Stimulated activated CD8-positive, alpha-beta memory T cell treated with anti-CD3 and anti-CD28 coated beads, Interleukin-15, amount 100 ng/mL, for 1 hour (primary cell): ENCODE measurements at places on chromosomes 13 and 19.

DNA sequence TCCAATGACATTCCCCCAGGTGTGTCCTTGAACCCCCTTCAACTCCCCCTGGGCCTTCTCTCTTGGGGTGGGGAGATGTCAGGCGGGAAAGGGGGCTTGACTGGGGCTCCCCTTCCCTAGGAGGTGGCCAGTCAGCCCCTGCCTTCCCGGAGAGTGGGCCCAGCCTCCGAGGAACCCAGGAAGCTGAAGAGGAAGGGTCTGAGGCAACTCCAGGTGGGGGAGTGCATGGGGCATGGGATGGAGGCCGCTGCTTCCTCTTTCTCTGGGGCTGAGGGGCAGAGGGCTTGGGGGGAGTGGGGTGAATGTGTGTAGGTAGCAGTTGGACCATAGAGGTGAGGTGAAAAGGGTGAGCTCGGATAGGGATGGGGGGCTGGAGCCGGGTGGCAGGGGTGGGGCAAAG, 2.7 kb upstream of the INAFM1 start:
- DNase-seq = no peak

- peak; percentile 12 for DNase-seq
Measured at GRCh38 chr13:33678906-33679657, 138.9 kb upstream of the RFC3 start.

- no peak for DNase-seq
Measured at GRCh38 chr13:93397619-93398018, 171.0 kb downstream of the GPC6 start.

DNA sequence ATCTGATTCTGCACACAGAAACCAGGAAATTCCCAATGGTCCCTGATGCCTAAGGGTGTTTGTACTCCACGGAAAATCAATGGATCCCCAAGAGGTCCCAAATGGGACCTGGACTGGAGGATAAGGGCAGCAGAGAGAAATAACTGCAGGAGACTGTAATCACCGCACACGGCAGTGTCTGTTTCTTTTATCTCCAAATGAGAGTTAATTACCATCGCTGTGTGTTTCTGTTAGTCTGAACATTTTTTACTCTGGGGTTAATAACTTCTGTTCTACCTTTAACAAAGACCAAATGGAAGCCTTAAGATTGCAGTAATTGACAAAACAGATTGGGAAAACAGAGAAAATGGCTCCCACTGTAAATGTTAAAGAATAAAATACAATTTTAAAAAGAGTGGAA, 320.9 kb downstream of the DCLK1 start:
- no peak for DNase-seq

DNA sequence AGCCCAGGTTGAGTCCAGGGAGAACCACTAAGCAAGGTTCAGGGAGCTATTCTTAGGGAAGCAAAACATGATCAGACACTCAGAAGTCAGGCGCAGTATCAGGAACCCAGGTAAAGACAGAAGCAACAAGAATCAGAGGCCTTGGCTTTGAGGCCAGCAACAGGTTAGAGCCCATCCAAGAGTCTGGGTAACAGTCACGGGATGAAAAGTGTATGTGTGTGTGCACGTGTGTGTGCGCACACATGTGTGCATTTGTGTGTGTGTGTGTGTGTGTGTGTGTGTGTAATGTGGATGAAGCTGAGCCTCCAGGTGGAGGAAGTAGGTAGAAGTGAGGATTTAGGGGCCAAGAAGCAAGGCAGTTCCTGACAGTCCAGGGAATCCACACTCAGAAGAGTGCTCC, 63.1 kb downstream of the CCNA1 start:
- DNase-seq = no peak

DNA sequence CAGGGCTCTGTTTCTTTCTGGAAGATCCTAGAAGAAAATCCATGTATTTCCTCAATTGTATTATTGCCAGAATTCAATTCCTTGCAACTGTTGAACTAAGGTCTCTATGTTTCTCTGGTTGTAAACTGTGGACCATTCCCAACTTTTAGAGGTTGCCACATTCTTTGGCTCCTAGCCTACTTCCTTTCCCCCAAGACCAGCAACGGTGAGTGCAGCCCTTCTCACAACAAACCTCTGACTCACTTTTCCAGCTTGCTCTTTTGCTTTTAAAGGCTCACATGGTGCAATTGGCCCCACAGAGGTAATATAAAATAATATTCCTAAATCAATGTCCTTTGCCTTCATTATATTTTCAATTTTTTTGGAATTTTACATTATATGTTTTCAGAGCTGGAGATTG, 371.3 kb downstream of the SLITRK5 start:
- DNase-seq = no peak

GRCh38 chr19:2845107-2845506, 3.8 kb downstream of the ZNF555 start:
- no peak for DNase-seq

- no peak for DNase-seq
Measured at GRCh38 chr13:42865768-42866102, 84.4 kb downstream of the FAM216B start.

- DNase-seq = no peak
Measured at GRCh38 chr19:23698711-23699520, 11.9 kb upstream of the ZNF675 start.

GRCh38 chr19:56765137-56765536, 75.4 kb downstream of the PEG3 start:
- no peak for DNase-seq

- DNase-seq = no peak
Measured at GRCh38 chr19:19446655-19447437, 41.4 kb downstream of the GATAD2A start.

- no peak for DNase-seq
Measured at GRCh38 chr13:88115976-88116375, 444.8 kb downstream of the SLITRK5 start.

DNA sequence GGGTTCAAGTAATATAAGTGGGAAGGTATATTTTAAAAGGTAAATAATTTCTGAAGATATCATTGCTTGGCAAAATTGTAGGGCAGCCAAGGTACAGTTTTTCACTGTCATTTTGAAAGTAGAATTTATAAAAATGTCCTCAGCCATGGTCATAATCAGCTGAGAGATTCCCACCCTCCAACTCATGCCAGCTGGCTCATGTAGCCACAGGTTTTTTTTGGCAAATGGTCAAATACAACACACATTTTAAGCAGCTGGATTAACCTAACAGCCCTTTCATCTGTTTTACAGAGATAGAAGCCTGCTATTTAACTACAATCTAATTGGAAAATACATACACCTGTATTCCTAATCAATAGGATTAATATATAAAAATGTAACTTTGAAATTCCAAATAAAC, 619.2 kb upstream of the SGCG start:
- no peak for DNase-seq

GRCh38 chr19:53275480-53275879, 8.0 kb upstream of the VN1R4 start:
- DNase-seq = no peak

DNA sequence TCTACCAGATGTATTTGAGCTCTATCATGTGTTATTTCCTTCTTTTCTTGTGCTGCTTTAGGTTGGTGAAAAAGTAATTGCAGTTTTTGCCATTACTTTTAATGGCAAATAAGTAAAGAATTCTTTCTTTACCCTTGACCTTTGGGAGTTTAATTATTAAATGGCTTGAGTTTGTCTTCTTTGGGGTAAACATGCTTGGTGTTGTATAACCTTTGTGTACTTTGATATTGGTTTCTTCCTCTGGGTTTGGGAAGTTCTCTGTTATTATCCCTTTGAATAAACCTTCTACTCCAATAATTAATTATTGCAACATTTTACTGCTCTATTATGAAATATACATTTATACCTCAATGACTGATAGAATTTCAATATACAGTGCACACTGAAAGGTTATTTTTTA, 709.4 kb downstream of the PCDH17 start:
- DNase-seq = no peak

DNA sequence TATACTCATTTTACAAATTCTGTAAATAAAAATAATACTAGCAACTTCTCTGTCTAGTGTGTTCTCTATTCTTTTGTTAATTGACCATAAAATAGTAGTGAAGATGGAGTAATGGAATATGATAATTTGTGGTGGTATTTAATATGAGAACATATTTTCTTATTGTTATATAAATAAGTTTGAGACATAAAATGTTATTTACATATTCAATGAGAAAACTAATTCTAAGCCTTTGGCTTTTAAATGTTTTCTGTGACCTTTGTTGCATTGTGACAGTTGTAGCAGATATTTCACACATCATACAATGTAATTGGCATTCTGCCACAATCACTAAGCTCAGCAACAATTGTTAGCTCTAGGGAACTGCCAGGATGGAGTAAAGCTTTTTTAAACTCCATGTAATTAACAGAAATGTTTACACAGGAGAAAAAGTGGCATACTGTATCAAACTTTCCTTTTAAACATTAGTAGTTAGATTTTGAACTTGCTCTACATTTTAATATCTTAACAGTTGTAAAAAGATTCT, 562.1 kb upstream of the PCDH9 start:
- DNase-seq = no peak

DNA sequence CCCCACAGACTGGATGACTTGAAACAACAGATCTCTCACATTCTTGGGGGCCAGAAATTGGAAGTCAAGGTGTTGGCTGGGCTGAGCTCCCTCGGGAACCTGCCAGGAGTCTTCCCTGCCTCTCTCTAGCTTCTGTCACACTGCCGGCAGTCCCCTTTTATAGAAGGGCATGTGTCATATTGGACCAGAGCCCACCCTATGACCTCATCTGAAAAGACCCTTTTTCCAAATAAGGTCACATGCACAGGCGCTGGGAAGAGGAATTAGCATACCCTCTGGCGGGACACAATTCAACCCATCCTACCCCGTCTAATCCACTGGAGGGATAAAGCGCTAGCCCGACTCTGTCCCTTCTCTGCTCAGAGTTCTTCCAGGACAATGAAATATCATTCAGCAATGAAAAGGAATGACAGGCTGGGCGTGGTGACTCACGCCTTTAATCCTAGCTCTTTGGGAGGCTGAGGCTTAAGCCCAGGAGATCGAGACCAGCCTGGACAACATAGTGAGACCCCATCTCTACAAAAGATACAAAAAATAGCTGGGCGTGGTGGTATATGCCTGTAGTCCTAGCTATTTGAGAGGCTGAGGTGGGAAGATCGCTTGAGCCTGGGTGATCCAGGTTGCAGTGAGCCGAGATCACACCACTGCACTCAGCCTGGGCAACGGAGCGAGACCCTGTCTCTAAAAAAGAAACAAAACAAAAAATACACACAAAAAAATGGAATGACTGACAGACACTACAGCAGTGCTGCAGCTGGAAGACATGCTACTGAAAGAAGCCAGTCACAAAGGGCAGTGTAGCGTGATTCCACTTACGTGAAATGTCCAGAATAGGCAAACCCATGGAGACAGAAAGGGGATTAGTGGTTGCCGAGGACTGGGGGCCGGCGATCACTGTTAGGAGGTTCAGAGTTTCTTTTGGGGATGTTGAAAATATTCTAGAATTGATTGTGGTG, 28.5 kb downstream of the MEIS3 start:
- no peak for DNase-seq
